ENCODE measurements at places on chromosomes 6 and 20. TPM values are rescaled to one million over a fixed set of nuclear protein-coding genes. Genes with fewer than 3 reads are reported as not detected.

DNA sequence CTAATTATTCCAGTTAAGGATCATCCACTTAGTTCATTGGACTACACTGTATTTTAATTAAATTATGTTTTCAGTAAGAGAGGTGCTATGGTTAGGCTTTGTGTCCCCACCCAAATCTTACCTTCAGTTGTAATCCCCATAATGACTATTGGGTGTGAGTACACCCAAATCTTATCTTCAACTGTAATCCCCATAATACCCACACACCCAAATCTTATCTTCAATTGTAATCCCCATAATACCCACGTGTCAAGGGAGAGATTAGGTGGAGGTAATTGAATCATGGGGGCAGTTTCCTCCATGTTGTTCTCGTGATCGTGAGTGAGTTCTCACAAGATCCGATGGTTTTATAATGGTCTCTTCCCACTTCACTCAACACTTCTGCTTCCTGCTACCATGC, 208.0 kb upstream of the PHACTR1 start:
- no peaks in the 10 kb centered on the region for H3K4me1 ChIP-seq
- DNase-seq, result no peak
- H3K4me3 ChIP-seq, result no peak overlapping the region
- no peaks in the 10 kb centered on the region for H3K27me3 ChIP-seq
- H3K36me3 ChIP-seq, result no peaks in the 10 kb centered on the region

The FOXC1 gene
- 11.1 TPM for total RNA-seq

DNA sequence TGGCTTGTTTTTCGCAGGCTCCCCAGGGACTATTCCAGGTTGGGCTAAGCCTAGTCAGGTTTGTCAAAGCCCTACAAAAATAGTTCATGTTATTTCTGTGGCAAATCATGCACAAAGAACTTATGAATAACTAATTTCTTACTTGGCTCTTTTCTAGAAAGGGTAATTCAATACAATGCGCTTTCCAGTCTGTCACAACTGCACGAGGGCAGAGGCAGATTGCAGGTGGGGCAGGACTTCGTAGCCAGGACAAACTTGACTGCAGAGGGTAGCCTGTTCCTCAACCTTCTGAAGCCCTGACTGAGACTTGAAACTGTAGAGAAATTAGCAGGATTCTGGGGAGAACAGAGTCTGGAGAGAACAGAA, 253.5 kb downstream of the QKI start:
- H3K4me3 ChIP-seq, result no peak overlapping the region
- H3K4me1 ChIP-seq, result no peaks in the 10 kb centered on the region
- DNase-seq, result no peak
- H3K27ac ChIP-seq, result no peak overlapping the region
- H3K27me3 ChIP-seq, result no peaks in the 10 kb centered on the region

The SMLR1 gene
- total RNA-seq, result not detected

DNA sequence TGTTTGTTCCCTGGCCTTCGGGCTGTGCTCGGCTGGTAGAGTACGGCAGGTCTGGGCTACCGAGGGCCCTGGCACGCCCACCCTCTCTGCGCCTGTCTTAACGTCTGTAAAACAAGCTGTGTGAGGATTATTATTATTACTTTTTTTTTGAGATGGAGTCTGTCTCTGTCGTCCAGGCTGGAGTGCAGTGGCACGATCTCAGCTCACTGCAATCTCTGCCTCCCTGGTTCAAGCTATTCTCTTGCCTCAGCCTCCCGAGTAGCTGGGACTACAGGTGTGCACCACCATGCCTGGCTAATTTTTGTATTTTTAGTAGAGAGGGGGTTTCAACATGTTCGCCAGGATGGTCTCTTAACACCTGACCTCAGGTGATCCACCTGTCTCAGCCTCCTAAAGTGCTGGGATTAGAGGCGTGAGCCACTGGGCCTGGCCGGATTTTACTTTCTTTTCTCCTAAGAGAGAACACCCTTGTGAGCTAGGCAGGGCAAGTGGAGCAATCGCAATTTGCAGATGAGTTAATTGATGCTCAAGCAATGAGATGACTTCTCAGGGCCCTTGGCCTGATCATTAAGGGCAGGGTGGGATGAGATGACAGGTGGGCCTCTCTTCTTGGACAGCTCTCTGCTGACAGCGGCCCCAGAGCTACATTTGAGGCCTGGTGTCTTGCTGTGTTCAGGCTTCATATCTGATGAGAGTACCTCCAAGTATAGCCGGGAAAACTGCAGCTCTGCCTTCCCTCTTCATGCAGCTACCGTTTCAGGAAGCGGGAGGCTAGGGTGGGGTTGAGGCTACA, 859 bp upstream of the SMIM29 start:
- peaks cover 8% of the 10 kb centered on the region for H3K4me1 ChIP-seq
- DNase-seq, result no peak
- H3K27me3 ChIP-seq, result no peaks in the 10 kb centered on the region

DNA sequence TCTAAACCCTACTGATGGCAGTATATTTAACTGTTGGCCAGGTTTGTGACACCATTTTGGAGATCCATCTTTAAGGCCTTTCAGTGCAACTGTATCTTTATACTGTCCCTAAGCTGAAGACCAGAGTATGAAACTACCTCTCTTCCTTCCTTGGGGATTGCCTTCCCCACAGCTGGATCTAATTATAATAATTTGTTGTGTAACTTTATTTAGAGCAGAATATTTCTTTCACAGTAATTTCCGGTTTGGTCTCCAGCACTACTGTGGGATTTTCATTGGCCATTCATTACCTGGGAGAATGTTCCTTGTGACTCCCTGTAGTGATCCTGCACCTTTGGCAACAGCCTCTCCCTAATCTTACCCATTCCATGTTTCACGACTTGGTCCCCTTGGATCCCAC, 75.2 kb downstream of the AKAP7 start:
- no peaks in the 10 kb centered on the region for H3K27me3 ChIP-seq
- H3K27ac ChIP-seq, result no peak overlapping the region
- no peak overlapping the region for H3K4me3 ChIP-seq
- DNase-seq, result peak; percentile 56

The SPATS1 gene
- total RNA-seq, result not detected

DNA sequence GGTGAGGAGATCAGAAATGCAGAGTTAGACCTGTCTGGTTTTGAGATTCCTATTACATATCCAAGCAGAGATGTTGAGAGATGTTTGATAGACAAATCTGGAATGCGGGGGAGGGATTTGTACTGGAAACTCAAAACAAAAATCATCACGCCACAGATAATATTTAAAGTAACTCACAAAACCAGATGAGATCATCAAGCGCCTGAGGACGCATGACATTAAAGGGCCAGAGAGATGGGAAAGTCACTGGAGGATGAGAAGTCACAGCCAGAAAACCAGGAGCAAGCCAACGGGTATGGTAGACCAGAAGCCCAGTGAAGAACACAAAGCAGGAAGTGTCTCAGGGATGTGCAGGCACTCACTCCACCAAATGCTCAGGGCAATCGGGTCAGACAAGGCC, 87.7 kb downstream of the DLL1 start:
- H3K4me3 ChIP-seq, result no peak overlapping the region
- H3K36me3 ChIP-seq, result no peaks in the 10 kb centered on the region
- no peaks in the 10 kb centered on the region for H3K27me3 ChIP-seq
- DNase-seq, result peak; percentile 15

The THBD gene
- 15.6 TPM for total RNA-seq

GRCh38 chr20:48886811-48887210, 34.7 kb upstream of the ARFGEF2 start:
- H3K4me3 ChIP-seq, result no peak overlapping the region
- peaks cover 6% of the 10 kb centered on the region for H3K27me3 ChIP-seq
- H3K36me3 ChIP-seq, result no peaks in the 10 kb centered on the region
- H3K27ac ChIP-seq, result no peak overlapping the region
- H3K4me1 ChIP-seq, result no peaks in the 10 kb centered on the region

Data from GM23248 (cell line).